ENCODE measurements at places on chromosomes 12 and 14.
A peak's percentile ranks its signal among the peaks of the same experiment; 100 is the strongest.

DNA sequence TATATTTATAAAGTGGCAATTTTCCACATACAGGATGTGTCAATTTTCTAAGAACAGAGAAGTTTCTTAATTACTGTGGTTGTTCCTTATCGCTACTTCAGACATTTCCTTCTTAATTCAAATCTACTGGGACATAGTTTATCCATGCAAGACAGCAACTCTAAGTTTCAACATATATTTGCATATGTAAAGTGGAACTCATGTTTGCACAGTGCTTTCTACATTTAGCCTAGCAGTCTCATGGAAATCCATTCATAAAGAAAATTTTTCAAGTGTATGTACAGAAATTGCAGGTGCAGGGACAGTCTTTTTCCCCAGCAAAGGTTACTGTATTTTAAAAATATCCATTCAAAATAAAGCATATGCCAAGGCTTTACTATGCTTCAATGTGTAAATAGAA is 956.7 kb upstream of the SEL1L start:
- no peak for DNase-seq

DNA sequence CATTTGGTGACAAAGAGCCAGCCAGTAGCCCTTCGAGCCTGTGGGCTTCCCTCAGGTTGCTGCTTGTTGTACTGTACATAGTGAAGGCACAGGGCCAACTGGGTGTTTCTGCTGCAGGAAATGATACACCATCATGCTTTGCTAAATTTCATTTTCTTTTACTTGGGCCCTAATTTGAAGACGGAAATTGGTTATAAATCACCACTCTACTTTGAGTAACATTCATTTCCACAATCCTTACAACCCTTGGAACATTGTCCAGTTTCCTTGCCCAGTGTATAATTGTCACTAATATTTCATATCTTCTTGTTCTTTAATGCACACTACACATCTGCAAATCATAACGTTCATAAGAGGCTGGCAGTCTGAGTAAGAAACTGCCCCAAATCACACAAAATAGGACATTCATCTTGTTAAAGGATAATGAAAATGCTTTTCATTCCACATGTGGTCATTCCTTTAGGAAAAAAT is 30.2 kb downstream of the MSRB3 start:
- DNase-seq = no peak

DNA sequence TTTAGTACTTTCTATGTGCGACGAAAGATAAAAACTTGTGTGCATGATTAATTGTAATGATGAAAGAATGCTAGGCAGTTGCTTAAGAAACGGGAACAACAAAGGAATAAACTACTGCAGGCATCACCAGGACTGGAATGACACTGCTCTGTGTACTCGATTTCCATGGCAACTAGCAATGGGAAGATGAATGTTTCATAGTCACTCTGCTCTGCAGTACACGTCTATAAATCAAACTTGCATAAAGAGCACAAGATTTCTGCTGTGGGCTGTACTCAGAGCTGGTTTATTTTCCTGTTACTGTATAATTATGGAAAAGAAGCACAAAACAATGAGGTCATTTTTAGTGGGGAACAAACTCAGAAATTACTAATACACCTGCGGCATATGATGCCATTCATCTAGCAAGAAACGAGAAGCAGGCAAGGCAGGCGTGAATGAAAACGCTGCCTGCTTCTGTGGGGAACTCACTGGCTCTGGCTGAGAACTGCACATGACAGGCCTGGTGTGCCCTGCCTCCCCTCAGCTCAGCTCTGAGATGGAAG is 41.8 kb downstream of the EFCAB11 start:
- DNase-seq = no peak

DNA sequence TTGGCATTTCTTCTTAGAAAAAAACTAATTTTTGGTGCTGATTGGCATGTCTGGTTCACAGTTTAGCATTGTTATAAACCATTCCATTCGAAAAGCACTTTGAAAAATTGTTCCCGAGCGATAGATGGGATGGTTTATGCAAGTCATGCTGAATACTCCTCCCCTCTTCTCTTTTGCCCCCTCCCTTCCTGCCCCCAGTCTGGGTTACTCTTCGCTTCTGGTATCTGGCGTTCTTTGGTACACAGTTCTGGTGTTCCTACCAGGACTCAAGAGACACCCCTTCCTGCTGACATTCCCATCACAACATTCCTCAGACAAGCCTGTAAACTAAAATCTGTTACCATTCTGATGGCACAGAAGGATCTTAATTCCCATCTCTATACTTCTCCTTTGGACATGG is 20.1 kb upstream of the TIGAR start:
- DNase-seq = no peak

GRCh38 chr14:91723501-91723900 is 8.4 kb downstream of the CATSPERB start:
- DNase-seq = no peak

- peak; percentile 22 for DNase-seq
Observed at GRCh38 chr12:89051065-89051677, 301.1 kb downstream of the DUSP6 start.

Measured in GM19239 (cell line).